ENCODE measurements at places on chromosomes 4 and X.
A peak's percentile ranks its signal among the peaks of the same experiment; 100 is the strongest.

GRCh38 chrX:24563291-24564010, 83.7 kb downstream of the PCYT1B start:
- no peak for DNase-seq

DNA sequence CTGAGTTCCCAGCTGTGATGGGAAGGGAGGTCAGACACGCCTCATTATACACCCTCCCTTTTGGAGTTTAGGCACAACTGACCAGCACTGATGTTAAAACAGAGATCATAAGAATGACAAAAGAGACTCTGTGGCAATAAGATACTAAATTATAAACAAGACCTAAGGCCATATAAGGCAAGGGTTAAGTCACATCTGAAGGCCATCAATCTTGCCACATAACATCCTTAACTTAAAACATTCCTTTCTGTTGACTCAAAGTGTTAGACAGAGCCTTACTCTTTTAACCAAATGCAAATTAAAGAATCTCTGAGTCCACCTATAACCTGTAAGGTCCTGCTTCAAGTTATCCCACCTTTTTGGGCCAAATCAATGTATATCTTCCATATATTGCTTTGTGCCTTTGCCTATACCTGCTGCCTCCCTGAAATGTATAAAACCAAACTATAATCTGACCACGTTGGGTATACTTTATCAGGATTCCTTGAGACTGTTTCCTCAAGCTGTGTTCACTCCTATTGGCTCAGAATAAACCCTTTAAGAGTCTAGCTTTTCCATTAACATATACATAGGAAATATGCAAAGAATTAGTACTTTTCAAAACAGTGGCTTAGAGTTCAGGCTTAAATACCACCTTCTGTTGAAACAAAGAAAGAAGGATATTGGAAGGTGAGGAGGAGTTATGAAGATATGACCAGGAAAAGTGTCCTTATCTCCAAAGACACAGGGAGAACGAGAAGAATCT, 214.4 kb upstream of the PPP1R2C start:
- DNase-seq: no peak

- no peak for DNase-seq
Measured at GRCh38 chr4:177478496-177478895, 36.3 kb upstream of the AGA start.

DNA sequence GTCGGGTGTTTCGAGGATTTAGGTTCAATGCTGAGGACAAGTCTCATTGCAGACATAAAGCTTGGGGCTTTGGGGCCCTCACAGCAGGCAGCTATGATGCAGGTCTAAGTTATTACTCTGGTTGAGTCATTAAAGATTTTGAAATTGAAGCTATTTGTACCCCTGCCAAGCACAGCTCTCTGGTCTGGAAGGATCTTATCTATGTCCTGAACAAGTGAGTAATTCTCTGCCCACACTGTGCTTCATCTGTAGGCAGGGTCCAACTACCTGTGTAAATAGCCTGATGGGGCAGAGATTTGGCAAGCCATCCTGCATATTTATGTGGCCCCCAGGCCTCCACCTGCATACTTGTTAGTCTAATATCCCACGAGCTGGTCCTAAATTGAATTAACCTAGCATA, 41.4 kb upstream of the MAGEA4 start:
- no peak for DNase-seq

DNA sequence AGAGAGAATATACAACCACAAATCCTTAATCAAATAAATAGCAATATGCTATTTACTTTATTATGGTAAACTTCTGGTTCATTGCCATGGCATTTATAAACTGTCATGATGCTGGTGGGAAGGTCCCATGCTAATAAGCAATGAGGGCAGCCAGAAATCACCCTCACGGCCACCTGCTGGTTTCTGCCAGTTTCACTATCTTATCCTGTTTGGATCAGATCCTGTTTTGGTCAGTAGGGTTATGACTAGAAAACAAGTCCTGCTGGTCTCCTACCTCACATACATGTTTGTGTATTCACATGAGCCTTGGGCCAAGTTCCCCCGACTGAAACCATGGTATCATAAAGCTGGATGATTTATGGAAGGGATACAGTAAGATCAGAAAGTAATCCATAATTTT, 28.1 kb downstream of the XAGE5 start:
- DNase-seq: no peak

DNA sequence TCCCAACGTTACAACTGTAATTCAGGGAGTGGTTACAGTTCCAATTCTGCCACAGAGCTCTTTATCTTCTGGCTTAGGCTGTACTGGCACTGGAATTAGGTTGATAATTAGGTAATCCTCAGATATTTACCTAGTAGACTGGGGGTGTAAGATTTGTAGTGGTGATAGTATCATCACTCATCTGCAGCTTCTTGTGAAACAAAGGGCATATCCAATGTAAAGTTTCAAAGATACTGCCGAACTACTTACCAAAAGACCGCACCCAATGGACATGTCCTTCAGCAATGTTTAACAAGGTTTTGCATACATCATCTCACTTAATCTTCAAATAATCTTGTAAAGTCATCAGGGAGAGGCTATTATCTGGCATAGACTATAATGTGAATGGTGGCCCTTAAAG, 20.8 kb downstream of the ADGRG4 start:
- DNase-seq: no peak

DNA sequence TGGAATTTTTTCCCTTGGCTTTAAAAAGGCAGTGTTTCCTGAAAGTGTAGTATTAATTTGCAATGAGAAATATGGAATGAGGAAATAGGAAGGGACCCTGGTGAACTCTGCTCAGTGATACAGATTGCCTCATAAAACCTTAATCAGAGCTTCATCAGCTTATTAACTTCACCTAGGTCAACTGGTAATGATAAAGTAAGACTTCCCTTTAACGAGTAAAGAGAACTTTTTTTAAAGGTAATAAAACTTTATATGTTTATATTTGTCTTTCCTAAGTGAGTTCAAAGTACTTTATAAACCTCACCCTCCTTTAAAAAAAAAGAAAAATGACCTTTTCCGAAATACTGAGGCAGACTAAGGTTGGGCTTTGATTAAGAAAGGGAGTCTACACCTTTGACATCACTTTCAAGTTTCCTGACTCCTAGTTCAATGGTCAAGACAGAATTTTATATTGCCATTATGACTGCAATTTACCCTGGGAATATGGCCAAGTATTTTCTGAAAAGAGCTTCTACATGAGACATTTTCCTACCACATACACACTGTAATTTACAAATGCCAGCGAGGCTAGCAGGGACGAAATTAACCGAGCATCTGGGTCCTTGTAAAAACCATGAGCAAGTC, 706.3 kb upstream of the TENM3 start:
- no peak for DNase-seq

- DNase-seq: no peak
Measured at GRCh38 chr4:78634011-78634664, 82.6 kb downstream of the ANXA3 start.

GRCh38 chr4:78346222-78346621, 205.3 kb upstream of the ANXA3 start:
- DNase-seq: no peak

GRCh38 chr4:144578681-144579080, 67.3 kb upstream of the HHIP start:
- DNase-seq: no peak

DNA sequence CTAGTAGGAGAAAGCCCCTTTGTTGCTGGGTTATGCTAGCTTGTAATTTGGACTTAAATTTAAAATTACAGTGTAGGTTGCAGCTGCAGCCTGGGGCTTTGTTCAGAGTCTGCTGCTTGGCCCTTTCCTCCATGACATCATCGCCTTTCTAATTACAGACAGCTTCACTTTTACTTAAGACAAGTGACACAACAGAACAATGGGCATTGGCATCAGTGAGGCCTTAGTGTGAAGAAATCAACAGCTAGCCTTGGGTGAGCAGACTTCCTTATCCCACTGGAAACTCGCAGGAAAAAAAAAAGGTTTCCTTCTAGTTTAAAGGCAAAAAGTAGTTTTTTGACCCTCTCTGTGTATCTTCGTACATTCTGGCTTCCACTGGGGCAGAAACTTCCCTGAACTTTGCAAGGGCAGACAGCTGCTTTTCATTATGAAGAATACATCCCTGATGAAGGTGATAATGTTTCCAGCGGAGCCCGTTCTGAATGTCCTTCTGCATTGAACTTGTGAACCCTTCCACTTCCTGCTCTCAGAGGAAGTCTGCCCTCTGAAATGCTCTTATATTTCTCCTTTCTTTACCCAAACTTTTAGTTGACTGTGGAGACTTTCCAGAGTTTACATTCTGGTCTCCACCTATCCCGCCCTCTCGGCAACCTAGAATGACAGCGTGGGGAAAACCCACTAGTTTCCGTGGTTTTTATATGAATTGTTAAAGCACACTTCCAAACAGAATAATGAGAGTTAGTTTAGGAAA, 123.2 kb upstream of the FAM9C start:
- DNase-seq: peak; percentile 56

DNA sequence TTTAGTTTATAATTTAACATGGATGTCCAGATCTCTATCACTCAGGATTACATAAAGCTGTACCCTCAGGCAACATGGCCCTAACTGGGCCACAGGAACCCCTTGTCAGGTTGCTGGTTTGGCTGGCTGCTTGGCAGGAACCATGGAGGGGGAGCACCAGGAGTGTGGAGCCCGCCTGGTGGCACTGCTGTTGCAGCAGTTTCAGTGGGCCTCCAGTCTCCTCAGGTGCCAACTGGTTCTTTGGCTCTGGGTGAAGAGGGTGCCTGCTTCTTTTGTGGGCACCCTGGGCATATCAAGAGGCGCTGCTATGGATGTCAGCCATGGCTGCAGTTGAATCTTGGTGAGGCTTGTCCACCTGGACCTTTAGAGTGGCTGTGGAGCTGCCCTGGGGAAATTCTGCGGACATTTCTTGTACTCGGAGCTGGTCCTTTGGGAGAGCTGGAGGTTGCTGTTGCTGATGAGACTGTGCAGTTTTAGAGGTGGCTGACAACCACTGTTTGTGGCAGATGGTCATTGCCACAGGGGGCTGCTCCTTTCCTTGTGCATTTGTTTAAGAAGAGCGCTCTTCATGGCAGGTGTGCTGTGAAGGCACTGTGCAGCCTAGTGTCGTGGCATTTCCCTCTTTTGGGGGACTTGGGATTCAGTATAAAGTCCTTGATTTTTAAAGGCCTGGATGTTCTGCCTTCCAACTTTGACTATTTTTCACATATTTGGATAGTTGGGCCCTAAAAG, 10.3 kb upstream of the SMIM14 start:
- no peak for DNase-seq

DNA sequence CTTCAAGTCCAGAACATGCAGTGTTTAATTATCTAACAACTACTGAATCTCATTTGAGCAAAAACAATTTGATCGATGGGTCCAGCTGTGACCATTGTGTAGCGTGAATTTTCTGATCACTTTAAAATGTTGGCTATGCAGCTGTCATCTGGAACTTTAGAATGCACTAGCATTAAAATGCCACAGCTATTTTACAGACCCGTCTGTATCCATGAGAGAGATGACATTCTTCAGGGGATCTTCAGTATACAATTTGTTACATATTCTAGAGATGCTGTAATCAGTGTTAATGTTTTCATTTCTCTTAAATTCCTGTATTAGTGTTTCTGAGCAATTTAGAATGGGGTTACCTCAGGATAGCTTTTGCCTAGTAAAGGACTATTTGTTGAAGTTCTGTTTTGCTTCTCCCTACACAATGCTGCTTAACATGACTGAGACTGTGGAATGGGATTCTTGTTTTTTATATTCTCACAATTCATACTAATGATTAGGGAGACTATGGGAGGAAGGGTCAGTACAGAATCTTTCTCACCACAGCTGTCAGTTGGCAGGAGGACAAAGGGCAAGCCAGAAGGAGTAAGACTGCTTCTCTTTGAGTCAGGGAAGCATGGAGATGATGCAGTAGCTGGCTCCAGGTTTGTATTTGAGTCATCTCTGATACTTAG, 13.2 kb upstream of the CTSO start:
- DNase-seq: no peak

GRCh38 chr4:185774131-185774653, 37.8 kb downstream of the SORBS2 start:
- no peak for DNase-seq

- no peak for DNase-seq
Measured at GRCh38 chr4:52111995-52112394, 60.9 kb downstream of the SPATA18 start.

- no peak for DNase-seq
Measured at GRCh38 chr4:116881077-116881476, 204.3 kb downstream of the TRAM1L1 start.

DNA sequence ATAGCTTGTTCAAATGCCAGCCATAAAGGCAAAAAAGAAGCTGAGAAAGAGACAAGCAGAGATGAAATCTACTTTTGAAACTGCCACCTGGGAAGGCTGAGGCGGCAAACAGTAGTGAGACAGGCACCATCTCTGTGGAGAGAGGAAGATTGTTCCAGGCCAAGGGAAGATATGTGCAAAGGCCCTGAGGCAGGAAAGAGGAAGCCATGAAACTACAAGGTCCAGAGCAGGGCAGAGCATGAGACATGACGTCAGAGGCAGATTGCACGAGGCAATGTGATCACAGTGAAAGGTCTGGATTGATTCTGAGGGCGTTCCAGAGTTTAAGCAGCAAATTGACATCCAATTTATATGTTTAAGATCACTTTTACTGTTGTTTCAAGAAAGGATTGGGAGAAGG, 226.1 kb downstream of the QDPR start:
- DNase-seq: no peak

DNA sequence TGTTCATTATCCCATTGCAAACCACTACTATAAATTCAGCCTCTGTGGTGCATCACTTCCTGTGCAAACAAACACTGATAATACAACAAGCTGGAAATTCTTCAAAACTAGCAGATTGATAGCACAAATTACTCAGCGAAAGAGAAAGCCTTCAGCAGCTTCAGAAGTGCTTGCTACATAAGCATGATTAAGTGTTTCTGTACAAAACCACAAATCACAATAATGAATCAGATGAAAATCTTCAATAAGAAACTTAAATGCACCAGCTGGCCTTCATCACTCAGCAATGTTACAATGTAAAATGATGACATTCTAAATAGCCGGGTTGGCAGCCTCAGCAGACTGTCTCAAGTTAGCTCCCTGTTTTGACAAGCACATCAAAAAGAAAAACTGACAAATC, 262.2 kb downstream of the SPOCK3 start:
- DNase-seq: no peak

DNA sequence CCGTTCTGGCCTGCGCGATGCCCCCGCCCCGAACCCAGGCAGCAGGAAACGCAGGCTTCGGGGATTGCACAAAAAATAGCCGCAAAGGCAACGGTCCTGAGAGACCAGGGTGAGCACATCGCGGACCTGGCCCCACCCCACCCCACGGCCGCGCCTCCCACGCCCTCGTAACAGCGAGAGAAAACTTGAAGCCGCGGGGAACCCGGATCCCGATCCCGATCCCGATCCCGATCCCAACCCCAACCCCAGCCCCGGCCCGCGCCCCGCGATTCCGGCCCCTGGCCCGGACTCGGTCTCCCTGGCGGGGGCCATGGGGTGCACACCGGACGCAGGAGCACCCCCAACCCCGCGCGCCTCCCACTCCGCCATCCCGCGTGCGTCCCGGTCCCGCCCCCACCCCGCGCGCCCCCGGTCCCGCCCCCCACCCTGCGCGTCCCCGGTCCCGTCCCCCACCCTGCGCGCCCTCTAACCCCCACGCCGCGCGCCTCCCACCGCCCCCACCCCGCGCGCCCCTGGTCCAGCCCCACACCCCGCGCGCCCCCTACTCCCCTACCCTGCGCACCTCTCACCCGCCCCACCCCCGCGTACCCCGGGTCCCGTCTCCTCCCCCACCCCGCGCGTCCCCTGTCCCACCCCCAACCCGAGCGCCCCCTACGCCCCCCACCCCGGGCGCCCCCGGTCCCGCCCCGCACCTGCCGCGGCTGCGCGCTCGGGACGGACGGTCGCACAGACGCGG, 29.0 kb downstream of the NOP14 start:
- DNase-seq: peak; percentile 68

- peak; percentile 49 for DNase-seq
Measured at GRCh38 chr4:177455561-177455970, 13.3 kb upstream of the AGA start.

- no peak for DNase-seq
Measured at GRCh38 chr4:150782921-150783320, 201.0 kb downstream of the MAB21L2 start.

All from right forelimb (tissue), 1 donor.